ENCODE measurements at places on chromosomes 6 and 20. TPM values are rescaled to one million over a fixed set of nuclear protein-coding genes. Genes with fewer than 3 reads are reported as not detected.

GRCh38 chr6:168145747-168146596 is 67.0 kb upstream of the FRMD1 start:
- no peak for DNase-seq

- no peak for DNase-seq
These were observed 12.8 kb downstream of the ADNP start for GRCh38 chr20:50918403-50918802.

- DNase-seq: no peak
These were observed 10.1 kb downstream of the CD164 start for GRCh38 chr6:109372130-109372529.

CDC5L gene
- total RNA-seq: 21.1 TPM

ISM1 gene
- total RNA-seq: 13.0 TPM

XKR7 gene
- not detected for total RNA-seq

SYCP2 gene
- 4.5 TPM for total RNA-seq

All from breast epithelium (tissue), 4 donors.